ENCODE measurements at places on chromosomes 3 and 15.

GRCh38 chr15:80732167-80732566 lies 37.1 kb downstream of the ABHD17C start:
- no peak for DNase-seq

GRCh38 chr3:9769012-9769411 lies 735 bp downstream of the CAMK1 start:
- DNase-seq = peak; percentile 34

- DNase-seq = no peak
Observed at GRCh38 chr3:111956995-111957734, 21.7 kb upstream of the ABHD10 start.

DNA sequence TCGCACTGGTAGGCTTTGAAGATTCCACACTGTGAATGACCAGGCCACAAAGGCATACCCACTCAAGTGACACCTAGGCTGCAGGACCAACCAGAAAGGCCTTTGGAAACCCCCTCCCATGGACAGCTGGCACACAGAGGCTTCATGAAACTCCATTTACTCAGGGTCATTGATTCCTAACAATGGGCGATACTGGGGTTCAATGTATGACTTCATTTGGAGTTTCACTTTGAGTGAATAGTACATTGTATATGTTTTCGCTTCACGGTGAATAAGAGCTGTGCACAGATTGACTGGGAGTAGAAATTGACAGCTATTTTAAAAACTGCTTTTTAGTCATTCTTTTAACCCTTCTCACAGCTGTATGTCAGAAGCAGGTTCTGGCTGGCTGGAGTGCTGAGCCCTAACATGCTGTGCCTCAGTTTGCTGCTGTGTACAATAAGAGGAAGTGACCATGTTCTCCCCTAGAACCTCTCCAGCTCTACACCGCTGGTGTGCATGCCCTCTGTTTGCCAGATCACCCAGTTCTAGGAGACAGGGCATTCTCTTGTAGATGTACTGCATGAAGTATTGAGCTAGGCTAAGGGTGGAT lies 15.4 kb upstream of the CX3CR1 start:
- no peak for DNase-seq

DNA sequence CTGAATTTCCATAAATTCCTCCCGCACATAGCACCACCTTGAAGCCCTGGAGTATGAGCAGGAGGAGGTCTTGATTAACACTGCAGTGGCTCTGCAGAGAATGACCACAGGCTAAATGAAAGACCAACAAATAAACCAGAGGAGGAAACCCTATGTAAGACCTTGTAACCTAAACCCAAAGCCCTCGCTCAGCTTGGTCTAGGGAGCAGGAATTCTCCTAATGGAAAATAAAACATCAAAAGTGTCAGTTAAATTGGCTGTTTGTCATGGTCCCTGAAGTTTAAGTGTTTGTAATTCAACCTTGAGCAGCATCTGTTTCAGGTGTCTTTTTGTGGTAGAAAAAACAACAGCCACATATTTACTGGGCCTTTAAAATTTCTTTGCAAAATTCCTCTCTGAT lies 9.2 kb upstream of the UBE2Q2 start:
- DNase-seq = no peak

- DNase-seq = no peak
Observed at GRCh38 chr15:49428409-49429095, 5.5 kb downstream of the FGF7 start.

GRCh38 chr15:62428851-62429598 lies 263.9 kb upstream of the C2CD4B start:
- no peak for DNase-seq

- no peak for DNase-seq
Observed at GRCh38 chr3:13783476-13783875, 96.4 kb downstream of the WNT7A start.

GRCh38 chr3:1969281-1969680 lies 129.4 kb upstream of the CNTN4 start:
- no peak for DNase-seq

- no peak for DNase-seq
Observed at GRCh38 chr3:65174713-65175112, 486.9 kb upstream of the ADAMTS9 start.

GRCh38 chr15:84023636-84024035 lies 211.9 kb upstream of the GOLGA6L4 start:
- peak; percentile 16 for DNase-seq

DNA sequence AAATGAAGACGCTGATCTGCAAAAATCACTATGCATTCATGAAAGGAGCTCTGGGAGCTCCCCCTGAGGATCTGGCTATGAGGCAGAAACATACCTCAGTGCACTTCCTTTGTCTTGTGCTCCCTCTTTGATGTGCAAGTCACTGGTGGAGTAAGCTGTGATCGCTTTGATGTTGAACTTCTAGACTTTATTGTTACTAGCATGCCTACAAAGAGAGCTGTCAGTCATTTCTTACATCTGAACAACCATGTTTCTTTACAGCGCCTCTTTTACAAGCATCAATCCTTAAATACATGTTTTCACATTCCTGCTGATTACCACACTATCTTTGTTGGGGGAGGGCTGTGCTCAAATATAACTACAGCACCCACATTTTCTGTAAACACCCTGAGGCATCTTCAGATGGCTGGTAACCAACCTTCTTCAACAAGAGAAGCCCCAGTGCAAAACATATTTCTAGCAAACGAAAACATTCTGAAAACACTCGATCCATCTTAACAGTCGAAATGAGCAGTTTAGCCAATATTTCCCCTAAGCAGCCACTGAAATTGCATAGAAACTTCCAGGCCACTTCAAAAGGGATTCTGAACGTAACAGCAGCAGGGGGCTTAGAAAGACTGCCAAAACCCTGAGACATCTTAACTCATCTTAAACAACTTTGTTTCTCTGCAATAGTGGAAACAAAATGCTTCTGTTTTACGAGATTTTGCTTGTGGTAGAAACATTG lies 101.9 kb upstream of the ICE2 start:
- DNase-seq = no peak

GRCh38 chr3:108293858-108294257 lies 2.5 kb upstream of the HHLA2 start:
- DNase-seq = no peak

GRCh38 chr3:135915206-135915605 lies 50.3 kb upstream of the PPP2R3A start:
- DNase-seq = no peak

GRCh38 chr15:100133001-100133400 lies 208.8 kb downstream of the ADAMTS17 start:
- DNase-seq = no peak

- DNase-seq = no peak
Observed at GRCh38 chr15:101456057-101456739, 33.3 kb downstream of the PCSK6 start.

- no peak for DNase-seq
Observed at GRCh38 chr3:154148541-154148940, 27.4 kb downstream of the ARHGEF26 start.

- DNase-seq = peak; percentile 67
Observed at GRCh38 chr15:66842710-66843441, 140.8 kb downstream of the SMAD6 start.

- no peak for DNase-seq
Observed at GRCh38 chr15:33328106-33328505, 17.3 kb downstream of the RYR3 start.

DNA sequence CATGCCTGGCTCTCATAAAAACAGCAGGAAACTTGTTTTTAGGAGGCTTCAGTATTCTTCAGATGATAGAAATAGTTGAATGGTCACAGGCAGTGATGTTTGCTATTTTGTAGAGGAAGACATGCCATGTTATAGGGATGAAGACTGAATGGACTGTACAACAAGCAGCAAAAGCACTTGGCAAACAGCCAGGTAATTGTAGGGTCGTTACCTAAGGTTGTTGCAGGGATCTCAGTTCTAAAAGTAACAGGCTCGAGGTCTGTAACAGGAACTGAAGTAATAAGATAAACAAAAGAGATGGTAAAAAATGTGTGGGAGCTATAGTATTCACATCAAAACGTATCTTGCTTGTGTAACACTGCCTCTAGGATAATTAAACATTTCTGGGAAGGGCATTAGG lies 116.3 kb downstream of the TFG start:
- DNase-seq = no peak

- peak; percentile 31 for DNase-seq
Observed at GRCh38 chr3:197356275-197356674, 57.9 kb upstream of the DLG1 start.

DNA sequence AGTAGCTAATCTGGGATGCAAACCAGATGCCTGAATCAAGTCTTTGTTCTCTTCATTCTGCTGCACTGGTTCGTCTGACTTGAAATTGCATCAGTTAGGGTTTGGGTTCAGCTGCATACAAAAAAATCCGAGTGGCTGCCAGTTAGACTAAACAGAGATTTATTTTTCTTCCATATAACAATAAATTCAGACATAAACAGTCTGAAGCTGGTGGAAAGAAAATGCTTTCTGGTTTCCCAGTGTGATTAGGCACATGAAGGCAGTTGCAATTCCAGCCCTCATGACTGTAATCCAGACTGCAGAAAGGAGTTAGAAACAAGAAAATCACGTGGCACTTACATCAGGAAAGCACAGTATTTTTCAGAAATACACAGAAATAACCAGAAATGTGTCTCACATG lies 930.7 kb downstream of the MCTP2 start:
- DNase-seq = no peak

DNA sequence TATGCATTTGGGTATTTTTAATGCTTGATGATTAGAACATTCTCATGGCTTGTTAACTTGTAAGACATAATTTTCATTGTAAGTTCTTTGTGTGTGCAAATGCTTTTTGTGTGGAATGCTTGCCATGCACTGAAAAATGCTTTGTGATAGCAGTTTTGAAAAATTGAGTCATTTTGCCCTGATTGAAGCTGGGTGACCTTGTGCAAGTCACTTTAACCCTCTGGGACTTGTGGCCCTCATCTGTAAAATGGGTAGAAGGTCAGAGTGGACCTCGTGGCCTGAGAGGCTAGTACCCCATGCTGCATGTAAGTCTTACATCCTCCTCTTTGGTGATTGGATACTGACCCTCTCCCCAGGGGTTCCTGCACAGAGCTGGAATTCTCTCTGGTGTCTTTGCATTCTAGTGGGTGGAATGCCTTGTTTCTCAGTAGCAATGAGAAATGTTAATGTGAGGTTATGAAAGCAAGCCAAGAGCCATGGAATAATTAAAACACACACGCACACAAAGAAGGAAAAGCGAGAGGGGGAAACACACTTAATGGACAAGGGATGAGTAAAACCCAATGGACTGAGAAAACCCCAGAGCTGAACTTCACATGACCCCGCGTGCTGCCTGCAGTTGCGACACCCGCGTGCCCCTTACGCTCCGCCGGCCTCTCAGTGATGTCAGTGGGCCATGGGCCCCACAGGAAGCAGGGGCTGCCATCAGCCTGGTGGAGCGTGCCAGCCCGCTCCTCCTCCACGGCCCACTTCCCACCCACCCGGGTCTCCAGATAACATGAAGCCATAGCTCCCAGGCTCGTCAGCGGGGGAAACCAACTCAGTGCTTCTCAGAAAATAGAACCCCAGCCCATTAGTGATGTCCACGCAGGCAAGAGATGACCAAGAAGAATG lies 44.0 kb downstream of the SMAD3 start:
- no peak for DNase-seq

DNA sequence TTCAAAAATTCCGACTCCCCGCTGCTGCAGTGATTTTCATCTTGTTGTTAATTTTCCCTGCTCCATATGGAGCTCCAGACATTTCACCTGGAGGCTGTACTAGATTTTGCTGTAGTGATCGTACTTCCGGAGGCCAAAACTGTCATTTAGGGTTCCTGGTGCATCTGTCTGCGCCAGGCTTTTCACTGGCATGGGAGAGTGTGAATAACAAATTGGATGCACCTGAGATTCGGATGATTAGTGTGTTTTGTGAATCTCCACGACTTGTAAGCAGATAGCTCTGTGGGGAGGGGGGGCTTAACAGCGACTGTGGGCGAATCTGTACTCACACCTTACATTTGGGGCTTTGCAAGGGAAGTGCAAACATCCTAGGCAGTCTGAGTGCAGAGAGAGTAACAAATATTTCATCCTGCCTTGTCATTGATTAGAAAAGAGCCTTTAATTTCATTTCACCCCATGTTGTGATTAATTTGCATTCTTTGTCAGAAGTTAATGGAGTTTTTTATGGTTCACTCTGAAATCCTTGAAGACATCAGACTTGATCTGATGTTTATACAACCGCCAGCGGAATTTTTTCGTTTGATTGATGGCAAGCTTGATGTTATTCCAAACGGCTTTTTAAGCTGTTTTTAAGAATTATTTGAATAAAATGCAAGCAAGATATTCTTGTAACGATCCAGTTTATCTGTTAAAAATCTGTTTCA lies 92.5 kb upstream of the SKOR1 start:
- peak; percentile 41 for DNase-seq

DNA sequence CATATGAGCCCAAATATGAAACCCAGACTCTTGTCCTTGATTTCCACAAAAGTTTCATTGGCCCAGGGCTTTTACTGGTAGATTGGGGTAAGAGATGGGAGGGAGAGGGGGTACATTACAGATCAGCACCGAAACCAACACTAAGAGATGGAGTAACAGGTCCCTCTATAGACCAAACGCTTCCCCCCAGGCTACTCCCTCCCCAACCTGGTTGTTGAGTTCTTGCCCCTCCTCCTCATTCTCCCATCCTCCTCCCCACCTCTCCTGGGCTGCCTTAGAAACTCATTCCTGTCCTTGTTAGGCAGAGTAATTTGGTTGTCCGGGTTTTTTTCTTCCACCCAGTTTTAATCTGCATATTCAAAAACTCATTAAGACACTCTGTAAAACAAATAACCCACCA lies 74.1 kb downstream of the MESD start:
- DNase-seq = peak; percentile 3

DNA sequence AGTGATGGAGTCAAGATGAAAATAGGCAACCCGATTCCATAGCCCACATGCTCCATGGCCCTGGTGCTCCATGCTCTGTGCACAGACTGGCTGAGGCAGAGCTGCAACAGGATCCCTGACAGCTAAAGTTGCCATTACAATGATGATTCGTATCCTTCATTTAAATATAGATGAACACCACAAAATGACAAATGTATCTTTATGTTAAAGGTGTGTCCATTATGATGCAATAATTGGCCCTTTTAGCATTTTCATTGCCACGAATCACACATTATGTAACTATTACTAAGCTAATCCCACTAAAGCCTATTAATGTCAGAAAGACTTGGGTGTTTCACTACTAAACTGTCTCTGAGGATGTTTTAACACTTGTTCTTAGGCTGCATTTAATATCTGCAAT lies 270.2 kb upstream of the THBS1 start:
- DNase-seq = no peak

DNA sequence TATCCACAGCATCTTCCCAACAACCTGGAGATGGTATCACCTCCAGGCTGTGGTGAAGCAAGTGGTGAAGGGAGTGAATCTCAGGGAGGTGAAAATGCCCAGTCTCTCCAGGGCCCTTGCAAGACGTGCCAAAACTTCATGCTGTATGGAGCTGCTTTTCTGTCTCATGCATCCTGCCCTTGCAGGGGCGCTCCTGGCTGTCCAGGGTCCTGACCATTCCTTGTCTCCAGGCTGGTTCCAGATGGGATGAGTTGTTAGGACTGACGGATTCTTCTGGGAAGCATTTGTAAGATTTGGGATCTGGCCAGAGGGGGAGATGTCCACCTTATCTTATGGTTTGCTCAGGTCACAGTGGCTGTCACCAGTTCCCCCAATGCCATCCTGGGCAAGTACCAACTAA lies 15.8 kb downstream of the TGM4 start:
- DNase-seq = no peak

- peak; percentile 80 for DNase-seq
Observed at GRCh38 chr3:51371943-51372557, 13.0 kb upstream of the MANF start.

- DNase-seq = no peak
Observed at GRCh38 chr15:66999046-66999968, 66.1 kb upstream of the SMAD3 start.

- DNase-seq = peak; percentile 21
Observed at GRCh38 chr15:47027322-47027946, 689.9 kb upstream of the SEMA6D start.

GRCh38 chr3:59444676-59445075 lies 394.9 kb upstream of the CFAP20DC start:
- DNase-seq = peak; percentile 41

Measured in G401 (cell line).